ENCODE measurements at places on chromosomes 3 and 15. TPM values are rescaled to one million over a fixed set of nuclear protein-coding genes. Genes with fewer than 3 reads are reported as not detected.

Gene SKOR1
- total RNA-seq, result 0.08 TPM

Gene ELP6
- 20.9 TPM for total RNA-seq

Gene SERPINI2
- total RNA-seq, result not detected

Gene UQCC5
- 17.6 TPM for total RNA-seq

Gene FOXL2
- not detected for total RNA-seq

Gene CACNA2D2
- total RNA-seq, result 0.08 TPM

Gene NOX5
- total RNA-seq, result 0.44 TPM

Gene CLRN1
- total RNA-seq, result not detected

Gene CYP11A1
- total RNA-seq, result 3.2 TPM

Gene SCN11A
- total RNA-seq, result 0.04 TPM

Gene GOLGA6B
- not detected for total RNA-seq

Gene RYR3
- total RNA-seq, result 0.72 TPM

Gene CSPG4
- total RNA-seq, result 1.9 TPM

Gene TEX55
- total RNA-seq, result not detected

Gene THBS1
- total RNA-seq, result 16.3 TPM

Gene CAND2
- total RNA-seq, result 1.1 TPM

Gene RPL32
- total RNA-seq, result 1,705 TPM

Gene PLCD1
- 72.5 TPM for total RNA-seq

All from esophagus mucosa (tissue), 1 donor.